ENCODE measurements at places on chromosomes 5 and 9.
A peak's percentile ranks its signal among the peaks of the same experiment; 100 is the strongest.

GRCh38 chr9:18606846-18607245 lies 132.9 kb downstream of the ADAMTSL1 start:
- peak; percentile 36 for DNase-seq

- DNase-seq: no peak
Observed at GRCh38 chr5:14142202-14142826, 828 bp upstream of the TRIO start.

DNA sequence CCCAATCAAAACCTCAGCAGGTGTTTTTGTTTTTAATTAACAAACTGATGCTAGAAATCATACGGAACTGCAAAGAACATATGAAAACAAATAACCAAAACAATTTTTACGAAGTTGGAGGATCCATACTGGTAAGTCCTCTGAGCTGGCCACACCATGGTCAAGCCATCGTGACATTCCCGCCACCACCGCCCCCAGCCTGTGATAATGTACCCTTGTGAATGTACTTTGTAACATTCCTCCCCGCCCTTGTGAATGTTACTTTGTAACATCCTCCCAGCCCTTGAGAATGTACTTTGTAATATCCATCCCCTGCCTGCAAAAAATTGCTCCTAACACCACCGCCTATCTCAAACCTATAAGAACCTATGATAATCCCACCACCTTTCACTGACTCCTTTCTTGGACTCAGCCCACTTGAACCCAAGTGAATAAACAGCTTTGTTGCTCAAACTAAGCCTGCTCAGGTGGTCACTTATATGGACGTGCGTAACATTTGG lies 63.3 kb downstream of the RAPGEF6 start:
- no peak for DNase-seq

DNA sequence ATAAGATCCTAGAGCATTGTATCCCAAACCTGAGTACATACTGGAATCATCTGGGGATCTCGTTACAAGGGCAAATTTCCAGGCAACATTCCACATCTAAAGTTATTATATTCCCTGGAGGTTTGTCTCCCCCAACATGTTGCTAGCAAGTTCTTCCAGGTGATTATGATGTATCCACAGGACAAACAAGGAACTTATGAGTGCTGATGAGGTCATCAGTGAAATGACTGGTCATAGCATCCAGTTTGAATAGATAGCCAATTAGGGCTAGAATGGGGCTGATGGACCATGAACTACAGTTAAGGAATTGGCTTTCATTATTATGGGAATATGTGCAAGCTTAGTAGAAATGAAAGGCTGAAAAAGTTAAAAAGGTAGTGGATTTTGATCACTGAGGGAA lies 115.2 kb downstream of the CWC27 start:
- DNase-seq: no peak

DNA sequence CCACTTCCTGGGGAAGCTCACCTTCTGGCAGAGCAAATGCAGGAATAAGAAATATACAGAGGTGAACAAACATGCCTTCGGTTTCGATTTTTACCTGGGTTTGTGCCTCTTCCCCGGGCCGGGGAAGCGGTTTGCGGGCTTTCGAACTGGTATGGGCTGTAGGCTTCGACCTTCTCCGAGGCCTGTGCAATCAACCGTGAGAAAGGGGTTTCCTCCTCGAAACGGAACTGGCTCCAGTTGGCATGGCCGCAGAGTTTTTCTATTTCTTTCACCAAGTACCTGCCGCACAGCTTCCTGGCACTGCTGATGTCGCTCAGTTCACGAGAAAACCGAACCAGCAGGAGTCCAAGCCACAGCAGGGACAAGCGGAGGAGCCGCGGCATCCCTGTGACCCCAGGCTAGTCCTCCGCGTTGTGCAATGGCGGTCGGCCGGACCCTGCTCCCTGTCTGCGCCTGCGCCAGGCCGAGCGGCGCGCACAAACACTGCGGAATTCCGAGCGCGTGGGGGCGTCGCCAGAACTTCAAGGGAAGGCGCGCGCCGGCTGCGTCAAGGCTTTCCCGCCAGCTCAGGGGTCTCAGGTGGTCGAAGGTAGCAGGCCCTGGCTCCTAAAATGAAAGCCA lies at the start of gene INSL6:
Gene INSL6, minus strand, starts transcription at position 420 of the 621 bp plus-strand sequence. Its CDS starts 37 bp downstream, at position 383.
- no peak for DNase-seq

DNA sequence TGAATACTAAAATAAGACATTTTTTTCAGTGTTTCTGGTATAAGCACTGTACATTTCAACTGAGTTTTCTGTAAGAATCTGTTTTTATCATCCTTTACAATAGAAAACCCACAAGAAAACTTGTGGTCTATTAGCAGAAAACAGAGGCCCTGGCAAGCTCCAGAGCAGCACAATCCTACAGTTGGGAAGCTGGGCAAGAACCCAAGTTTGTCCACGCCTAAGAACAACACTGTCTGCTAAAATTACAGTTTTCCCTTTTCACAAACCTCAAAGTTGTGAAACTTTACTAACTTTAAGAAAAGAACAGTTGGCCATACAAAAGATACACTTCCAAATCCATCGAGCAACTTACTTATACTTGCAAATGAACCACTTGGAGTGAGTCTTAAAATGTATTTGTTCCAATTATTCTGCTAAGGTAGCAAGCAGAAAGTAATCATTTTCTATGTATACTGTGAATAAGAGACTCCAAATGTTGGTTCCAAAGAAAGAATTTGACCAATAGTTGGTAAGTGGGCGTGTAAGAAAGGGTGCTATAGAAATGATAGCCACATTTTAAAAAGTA lies 982.0 kb upstream of the ARRDC3 start:
- DNase-seq: no peak

DNA sequence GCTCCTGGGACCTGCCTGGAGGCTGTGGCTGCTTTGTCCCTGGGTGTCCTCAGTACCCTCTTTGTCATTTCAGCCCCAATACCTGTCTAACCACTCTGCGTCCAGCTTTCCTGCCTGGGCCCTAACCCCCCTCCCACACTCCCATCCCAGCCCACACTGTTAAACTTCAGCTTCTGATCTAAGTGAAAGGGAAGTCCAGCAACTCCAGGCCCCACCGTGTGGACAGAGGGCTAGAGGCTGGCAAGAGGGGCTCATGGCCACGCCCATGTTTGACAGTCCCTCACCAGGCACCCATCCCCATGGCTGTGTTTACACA lies 56.3 kb downstream of the SEMA4D start:
- DNase-seq: no peak

- DNase-seq: no peak
Observed at GRCh38 chr5:133953568-133954145, 14.8 kb downstream of the C5orf15 start.

- no peak for DNase-seq
Observed at GRCh38 chr5:112958093-112959088, 18.2 kb upstream of the DCP2 start.

DNA sequence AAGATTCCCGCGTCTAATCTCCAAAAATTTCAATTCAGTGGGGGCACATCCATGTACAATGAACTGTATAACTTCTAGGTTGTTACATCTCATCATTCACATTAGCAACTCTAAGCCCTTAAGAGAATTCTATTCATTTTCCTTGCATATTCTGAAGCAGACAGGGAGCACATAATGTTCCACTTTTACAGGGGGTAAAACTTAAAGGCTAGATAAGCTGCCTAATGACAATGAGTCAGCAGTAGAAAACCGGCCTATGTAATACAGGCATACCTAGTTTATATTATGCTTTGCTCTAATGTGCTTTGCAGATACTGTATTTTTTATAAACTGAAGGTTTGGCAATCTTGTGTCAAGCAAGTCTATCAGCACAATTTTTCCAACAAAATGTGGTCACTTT lies 40.4 kb downstream of the PTAR1 start:
- no peak for DNase-seq

DNA sequence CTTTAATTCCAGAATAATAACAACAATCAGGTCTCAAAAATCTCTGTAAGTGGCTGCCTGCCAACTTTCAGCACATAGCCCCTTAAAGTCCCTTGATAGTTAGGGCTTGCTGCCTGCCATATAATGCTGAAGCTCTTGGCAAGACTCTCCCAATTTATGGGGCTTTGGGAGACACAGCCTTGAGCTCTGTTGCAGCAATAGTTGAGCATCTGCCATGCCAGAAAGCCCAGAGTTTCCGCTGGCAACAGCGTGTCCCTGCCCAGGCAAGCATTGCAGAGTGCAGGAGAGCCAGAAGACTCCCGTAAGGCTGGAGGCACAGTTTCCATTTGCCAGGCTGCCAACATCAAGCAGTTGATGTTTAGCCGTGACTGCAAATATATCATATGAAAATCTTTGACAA lies 678.5 kb upstream of the NUDT12 start:
- peak; percentile 37 for DNase-seq

GRCh38 chr9:134171316-134172197 lies 7.2 kb upstream of the RNU6ATAC start:
- DNase-seq: no peak

DNA sequence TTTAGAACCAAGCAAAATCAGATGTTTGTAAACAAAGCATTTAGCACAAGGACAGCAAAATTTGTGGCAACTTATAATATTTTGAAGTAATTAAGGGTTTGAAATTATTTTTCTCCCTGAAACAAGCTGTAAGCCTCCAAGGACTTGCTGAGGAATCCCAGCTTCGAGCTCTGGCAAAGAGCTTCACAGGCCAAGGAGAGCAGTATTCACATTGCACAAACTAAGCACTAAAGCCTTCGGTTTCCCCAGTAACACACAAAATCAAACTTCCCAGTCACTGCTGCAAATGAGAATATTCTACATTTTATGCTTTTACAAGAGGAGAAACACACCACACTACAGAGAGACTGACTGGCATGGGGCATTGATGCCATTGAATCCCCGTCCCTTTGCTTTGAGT lies 101.9 kb downstream of the WDR41 start:
- no peak for DNase-seq

- DNase-seq: no peak
Observed at GRCh38 chr9:90915693-90916092, 114.1 kb downstream of the SYK start.

GRCh38 chr5:40660751-40661150 lies 19.0 kb upstream of the PTGER4 start:
- no peak for DNase-seq

DNA sequence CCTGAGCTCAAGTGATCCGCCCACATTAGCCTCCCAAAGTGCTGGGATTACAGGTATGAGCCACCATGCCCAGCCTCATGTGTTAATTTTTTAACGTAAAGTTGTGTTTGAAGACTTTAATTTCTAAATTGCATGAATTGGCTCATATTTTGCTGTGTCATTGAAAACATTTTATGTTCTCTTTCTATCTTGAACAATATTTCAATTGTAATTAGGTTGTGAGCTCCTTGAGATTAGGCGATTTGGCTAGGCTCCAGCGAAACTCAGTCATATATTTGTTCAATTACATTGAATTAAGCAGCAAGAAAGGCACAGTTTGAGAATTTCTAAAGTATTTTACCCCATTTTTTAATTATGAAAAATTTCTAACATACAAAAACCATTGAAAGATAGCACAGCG lies 34.0 kb downstream of the GAPVD1 start:
- DNase-seq: no peak

- peak; percentile 3 for DNase-seq
Observed at GRCh38 chr5:138789771-138790242, 36.6 kb downstream of the CTNNA1 start.

GRCh38 chr5:45779874-45780671 lies 83.9 kb upstream of the HCN1 start:
- no peak for DNase-seq

DNA sequence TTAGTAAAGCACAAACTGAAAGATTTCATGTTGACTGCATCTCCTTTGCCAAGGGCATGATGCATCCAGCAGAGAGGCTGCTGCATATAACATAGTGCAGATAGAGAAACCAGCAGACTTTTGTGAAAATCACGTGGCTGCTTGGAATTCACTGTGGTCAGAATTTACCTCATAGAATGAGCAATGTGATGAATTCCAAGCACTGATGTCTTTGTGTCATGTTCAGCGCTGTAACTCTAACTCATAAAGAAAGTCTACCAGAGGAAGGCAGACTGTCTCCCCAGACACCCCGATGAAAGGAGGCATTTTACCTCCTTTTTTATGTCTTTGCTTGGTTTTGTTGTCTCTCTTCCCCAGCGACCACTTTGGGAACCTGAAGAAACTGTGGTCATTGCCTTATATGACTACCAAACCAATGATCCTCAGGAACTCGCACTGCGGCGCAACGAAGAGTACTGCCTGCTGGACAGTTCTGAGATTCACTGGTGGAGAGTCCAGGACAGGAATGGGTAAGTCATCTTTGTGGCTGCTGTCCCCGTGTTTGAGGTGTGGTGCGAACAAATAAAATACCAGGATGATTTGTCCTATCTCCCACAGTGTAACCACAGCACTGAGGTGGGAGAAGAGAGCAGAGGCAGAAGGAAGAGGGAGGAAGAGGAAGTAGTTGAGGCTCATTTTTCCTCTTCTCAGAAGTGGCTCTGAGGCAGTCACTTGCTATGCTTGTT lies 42.0 kb downstream of the ITK start:
- DNase-seq: no peak

Measured in NCI-H1105 (cell line).